Motor neuron (in vitro differentiated cells): ENCODE measurements at places on chromosomes 2 and 18. TPM values are rescaled to one million over a fixed set of nuclear protein-coding genes. Genes with fewer than 3 reads are reported as not detected.

DNA sequence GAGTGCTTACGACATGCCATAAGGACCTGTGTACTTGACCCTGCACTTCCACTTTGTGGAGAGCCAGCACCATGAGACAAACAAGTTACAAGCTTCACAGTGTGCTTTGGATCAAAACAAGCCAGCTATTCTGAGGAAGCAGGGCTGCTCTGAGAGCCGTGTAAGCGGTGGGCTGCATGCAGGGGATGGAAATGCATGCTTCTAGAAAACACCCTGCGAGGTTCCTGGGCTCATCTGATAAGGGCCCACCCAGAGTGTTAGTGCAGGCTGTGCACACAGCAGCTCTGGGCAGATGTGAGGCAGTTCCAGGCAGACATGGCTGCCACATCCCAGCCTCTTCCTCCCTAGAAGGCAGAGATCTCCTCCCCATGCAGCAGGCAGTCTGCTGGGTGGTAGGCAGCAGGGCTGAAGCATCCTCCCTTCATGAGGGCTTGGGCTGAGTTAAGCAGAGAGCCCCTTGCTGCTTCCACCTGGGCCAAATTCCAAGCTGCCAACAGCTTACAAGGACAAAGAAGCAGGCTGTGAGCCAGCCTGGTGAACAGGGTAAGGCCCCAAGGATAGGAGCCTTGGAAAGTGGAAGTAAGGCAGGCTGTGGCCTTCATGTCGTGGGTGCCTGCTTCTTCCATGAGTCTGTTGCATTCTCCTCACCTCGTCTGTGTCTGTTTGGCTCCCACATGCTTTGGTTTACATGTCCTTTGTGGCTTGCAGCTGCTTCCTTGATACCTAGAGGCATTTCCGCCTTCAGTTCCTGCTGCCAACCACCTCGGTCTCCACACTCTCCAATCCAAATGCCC, 7.7 kb downstream of the PSD4 start:
- ATAC-seq: no peak

GRCh38 chr2:76197842-76198448, 487.2 kb upstream of the GCFC2 start:
- ATAC-seq: peak; percentile 81

Gene NYAP2
- 0.15 and 0.32 TPM in 2 replicates for total RNA-seq

DNA sequence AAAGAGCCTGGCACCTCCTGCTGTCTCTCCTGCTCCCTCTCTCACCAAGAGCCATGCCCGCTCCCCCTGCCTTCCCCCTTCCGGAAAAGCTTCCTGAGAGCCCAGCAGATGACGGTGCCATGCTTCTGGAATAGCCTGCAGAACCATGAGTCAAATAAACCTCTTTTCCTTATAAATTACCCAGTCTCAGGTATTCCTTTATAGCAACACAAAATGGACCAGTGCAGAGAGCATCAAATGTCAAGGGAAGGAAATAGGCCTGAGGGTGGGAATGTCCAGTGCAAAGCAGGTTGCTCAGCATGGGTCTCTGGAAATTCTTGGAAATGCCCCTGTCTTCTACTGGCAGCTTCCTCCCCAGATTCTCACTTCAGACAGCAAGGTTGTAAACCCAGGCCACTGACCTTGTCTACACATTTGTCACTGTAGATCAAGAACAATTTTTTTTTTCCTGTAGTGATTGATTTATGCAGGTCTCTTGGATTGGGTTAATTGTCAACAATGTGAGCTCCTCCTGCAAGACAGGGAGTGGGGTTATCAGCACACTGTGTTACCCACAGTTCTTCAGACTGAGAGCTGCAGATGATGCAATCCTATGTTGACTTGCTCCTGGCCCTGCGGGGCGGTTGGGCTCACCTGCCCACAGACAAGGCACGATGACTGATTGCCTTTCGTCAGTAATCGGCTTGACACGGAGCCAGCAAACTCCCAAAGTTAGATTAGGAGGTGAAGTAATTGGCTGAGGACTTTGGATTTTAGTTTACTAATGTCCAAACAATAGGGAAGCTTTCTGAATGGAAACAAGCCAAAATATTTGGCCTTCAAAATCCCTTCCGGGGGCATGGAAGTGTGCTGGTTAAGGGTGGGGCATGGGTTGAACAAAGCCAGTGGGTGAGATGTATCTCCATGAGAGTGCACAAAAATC, 5.4 kb upstream of the BOD1L2 start:
- peak; percentile 89 for ATAC-seq

Gene CNDP2
- total RNA-seq: 42.5 and 44.0 TPM in 2 replicates

GRCh38 chr2:77939370-77939769, 417.2 kb upstream of the LRRTM4 start:
- ATAC-seq: no peak

GRCh38 chr18:7072593-7072992, 45.0 kb downstream of the LAMA1 start:
- ATAC-seq: no peak

DNA sequence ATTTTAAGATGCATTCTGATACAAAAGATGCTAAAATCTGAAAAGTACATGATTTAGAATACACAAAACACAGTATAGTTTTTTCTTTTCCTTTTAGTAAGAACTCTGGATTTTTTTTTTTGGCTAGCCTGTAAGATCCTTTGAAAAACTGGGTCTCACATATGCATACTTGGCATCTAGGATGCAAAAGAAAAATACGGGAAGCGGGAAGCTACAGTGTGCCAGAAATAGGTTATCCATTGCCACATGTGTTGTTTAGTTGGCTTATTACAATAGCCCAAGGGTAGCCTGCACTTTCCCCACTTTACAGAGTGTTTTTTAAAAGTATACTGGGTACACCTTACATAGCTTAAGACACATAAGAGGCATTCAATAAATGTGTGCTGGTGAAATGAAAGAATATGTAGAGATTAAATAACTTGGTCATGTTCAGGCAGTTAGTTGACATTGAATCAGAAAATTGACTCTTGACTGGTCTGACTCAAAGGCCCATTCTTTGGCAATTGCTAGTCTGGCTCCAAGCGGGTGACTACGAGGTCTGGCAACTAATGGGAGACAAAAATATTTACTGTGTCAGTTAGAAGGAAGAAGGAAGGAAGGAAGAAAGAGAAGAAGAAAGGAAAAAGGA, 286.8 kb upstream of the TRIB2 start:
- ATAC-seq: no peak

Gene SCN1A
- total RNA-seq: 50.7 and 88.7 TPM in 2 replicates

DNA sequence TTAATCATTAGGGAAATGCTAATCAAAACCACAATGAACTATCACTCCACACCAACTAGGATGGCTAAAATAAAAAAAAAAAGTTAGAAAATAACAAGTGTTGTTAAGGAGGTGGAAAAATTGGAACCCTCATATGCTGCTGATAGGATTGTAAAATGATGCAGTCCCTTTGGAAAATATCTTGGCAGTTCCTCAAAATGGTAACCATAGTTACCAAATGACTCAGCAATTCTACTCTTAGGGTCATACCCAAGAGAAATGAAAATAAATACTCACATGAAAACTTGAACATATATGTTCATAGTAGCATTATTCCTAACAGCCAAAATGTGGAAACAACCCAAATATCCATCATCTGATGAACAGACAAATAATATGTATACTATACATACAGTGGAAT, 15.7 kb upstream of the ACVR2A start:
- ATAC-seq: no peak

Gene CFC1
- total RNA-seq: 82.8 and 99.9 TPM in 2 replicates

DNA sequence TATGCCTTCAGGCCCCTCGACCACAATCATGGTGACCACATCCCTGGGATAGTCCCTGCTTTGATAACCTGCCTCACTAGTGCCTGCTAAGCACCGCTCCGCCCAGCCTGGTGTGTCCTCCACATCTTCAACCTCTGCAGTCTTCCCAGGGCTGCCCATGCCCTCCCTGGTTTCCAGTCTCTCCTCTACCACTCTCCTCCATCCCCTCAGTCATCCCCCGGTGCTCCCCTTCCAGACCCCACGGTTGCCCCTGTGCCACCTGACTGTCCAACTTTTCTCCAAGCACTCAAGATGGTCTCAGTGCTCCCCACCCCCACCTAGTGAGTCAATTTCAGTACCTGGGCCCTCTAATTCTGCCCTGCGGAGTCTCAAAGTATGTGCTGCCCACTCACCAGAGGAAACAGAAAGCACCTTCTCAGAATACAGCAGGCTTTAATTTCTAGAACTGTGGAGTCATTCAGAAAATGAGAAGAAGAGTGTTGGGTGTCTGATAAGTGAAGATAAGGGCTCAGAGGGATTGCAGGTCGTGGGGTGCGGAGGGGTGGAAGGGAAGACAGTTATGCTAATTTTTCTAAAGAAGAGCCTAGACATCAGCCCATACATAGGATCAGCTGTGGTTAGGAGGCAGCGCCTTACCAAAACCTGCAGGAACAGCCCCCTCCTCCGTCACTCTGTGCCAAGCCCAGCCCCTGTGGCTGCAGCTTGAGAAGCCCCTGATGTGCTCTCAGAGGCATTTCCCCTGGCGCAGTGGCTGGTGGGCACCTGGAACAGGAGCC, 53.6 kb upstream of the CAB39 start:
- no peak for ATAC-seq

Gene COX5B
- total RNA-seq: 300 and 345 TPM in 2 replicates

- ATAC-seq: no peak
These were observed 18.4 kb upstream of the MTERF4 start for GRCh38 chr2:241120440-241120839.

GRCh38 chr18:48270929-48271328, 138.3 kb downstream of the ZBTB7C start:
- no peak for ATAC-seq

Gene CHRND
- total RNA-seq: 0.62 and 0.73 TPM in 2 replicates

- no peak for ATAC-seq
These were observed 20.0 kb downstream of the SP140L start for GRCh38 chr2:230346921-230347533.

GRCh38 chr2:1642993-1643619, 101.2 kb downstream of the PXDN start:
- ATAC-seq: no peak

- ATAC-seq: no peak
These were observed 15.4 kb downstream of the TGOLN2 start for GRCh38 chr2:85312404-85312803.

GRCh38 chr2:60259781-60260180, 293.7 kb downstream of the BCL11A start:
- no peak for ATAC-seq

GRCh38 chr2:229273723-229274338, 2.7 kb upstream of the PID1 start:
- ATAC-seq: peak; percentile 82

GRCh38 chr2:84319581-84319980, 139.5 kb downstream of the SUCLG1 start:
- ATAC-seq: no peak

DNA sequence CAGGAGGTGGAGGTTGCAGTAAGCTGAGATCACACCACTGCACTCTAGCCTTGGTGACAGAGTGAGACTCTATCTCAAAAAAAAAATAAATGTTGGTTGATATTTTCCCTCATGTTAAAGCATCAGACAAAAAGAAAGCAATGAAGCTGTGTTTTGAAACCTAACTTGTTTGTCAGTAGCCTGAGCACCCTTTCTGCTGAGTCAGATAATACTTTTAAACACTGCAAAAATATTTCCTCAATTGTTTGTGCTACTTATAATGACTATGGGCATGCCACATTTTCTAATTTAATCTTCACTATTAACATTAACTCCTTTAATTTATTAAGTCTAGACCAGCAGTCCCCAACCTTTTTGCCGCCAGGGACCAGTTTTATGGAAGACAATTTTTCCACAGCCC, 236.3 kb upstream of the AGAP1 start:
- ATAC-seq: no peak

DNA sequence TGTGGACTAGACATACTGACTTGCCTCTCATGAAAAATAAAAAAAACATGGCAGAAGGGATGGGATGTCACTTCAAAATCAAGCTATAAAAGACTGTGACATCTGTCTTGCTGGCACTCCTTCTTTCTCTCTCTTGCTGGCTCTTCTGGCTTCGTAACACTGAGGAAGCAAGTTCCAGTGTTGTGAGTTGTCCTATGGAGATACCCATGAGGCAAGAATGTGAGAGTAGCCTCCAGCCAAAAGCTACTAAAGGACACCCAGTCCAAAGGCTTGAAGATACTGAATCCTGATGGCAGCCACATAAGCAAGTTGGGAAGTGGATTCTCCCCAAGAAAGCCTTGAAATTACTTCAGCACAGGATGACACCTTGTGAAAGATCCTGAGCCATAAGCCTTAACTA, 376.1 kb upstream of the TMEFF2 start:
- ATAC-seq: no peak

Gene ITPRIPL1
- 0.14 and 0.22 TPM in 2 replicates for total RNA-seq

DNA sequence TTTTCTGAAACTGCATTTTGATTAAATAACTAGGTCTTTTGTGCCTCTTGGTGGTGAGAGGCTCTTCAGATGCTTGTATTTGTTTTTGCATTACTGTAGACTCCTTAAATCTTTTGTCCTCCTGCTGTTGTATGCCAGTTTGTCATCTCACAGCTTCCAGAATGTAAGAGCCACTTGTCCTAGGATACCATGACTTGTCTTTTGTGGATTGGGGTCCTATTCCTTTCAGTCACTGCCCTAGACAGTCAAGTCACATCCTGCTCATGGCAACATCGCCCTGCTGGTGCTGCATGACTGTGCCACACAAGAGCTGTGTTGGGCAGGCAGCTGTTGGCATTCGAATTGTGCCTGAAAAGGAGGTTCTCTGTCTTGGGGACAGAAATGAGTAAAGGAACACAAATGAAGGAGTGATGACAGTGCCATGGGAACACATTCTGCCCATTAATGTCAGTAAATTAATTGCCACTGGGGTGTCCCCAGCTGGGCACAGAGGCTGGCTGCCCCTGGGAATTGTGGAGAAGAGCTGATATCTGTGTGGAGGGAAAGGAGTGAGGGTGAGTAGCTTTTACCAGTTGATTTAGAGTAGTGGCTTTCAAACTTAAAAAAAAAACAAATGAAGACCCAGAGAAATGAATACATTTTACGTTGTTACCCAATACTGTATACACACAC, 140.3 kb downstream of the ARL6IP6 start:
- peak; percentile 96 for ATAC-seq

GRCh38 chr2:193868833-193869232, 1674.1 kb upstream of the TMEFF2 start:
- ATAC-seq: no peak

Gene STRADB
- total RNA-seq: 31.4 and 32.1 TPM in 2 replicates

Gene SP110
- 3.6 and 10.2 TPM in 2 replicates for total RNA-seq

DNA sequence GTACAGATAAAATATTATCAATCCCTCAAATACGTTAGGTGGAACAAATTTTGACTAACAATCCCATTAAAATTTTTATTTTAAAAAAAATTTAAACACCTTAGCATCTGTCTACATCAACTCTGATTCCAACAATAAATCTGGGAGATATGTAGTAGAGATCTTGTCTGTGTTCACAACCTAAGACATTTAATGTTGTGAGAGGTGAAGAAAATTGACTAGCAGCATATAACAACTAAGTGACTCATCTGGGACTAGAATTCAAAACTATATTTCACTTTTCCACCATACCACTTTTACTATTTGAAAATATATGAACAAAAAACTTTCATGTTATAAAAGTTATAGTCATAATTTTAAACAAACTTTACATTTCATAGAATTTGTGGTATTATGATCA, 97.9 kb downstream of the ATAD2B start:
- ATAC-seq: no peak

GRCh38 chr2:196249171-196249570, 77.8 kb upstream of the STK17B start:
- ATAC-seq: no peak
